ENCODE measurements at places on chromosomes 7 and 10.

DNA sequence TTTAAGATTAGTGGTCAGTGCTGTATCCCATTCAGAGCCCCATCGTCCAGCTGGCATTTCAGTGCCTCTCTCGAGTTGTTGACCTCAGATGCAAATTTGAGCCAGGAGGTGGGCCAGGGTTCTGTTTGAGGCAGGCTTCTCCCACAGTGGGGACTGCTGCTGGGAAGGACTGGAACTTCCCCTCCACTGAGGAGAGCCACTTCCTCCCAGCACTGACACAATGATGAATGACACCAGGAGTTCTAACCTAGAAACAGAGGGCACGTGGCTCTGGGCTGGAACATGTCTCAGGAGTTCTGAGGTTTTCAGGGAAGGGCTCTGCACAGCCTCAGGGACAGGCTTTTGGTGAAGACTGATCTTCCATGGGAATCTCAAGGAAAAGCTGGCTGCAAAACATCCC, 18.3 kb upstream of the BTBD16 start:
- no peak for DNase-seq

DNA sequence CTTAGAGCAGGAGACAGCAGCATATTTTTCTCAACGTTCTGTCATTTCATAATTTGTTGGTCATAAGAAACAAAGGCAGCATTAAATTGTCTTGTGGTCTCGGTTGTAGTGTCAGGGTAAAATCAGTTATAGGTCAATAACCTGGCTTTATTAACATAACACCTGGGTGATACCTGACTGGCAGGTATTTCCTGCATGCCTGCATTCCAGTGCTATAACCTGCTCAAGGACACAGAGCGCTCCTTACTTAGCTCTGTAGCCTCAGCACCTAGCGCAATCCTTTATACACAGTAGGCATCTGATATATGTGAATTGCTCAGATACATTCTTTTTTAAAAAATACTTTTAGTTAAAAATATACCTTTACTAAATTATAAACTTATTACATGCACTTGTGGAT, 38.9 kb upstream of the PRKG1 start:
- no peak for DNase-seq

DNA sequence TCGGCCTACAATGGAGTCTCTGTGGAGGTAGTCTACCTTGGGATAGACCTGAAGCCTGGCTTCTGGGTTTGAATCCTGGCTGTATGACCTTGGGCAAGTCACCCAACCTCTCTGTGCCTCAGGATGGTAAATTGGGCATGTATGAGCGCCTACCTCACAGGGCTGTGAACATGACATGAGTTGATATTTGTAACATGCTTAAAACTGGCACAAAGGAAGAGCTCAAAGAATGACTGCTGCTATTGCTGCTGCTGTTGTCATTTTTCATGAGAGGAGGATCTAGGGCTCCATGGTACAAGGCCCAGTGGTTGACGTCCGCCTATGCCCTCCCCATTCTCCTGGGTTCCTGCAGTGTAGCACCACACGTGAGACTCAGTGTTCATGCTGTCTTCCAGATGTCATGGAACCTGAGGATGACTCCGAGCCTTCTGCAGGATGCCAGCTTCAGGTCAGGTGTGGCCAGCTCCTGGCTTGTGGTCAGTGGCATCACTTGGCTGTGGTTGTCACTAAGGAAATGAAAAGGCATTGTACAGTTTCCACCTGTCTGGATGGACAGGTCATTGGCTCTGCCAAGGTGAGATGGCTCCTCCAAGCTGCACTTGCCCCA, 95.0 kb downstream of the WDFY4 start:
- DNase-seq: no peak

GRCh38 chr10:89414879-89415821, 782 bp downstream of the IFIT5 start:
- DNase-seq: peak; percentile 17

GRCh38 chr10:17425584-17426262, 28.7 kb downstream of the ST8SIA6 start:
- no peak for DNase-seq

- no peak for DNase-seq
Observed at GRCh38 chr7:2140216-2141020, 92.3 kb downstream of the MAD1L1 start.

DNA sequence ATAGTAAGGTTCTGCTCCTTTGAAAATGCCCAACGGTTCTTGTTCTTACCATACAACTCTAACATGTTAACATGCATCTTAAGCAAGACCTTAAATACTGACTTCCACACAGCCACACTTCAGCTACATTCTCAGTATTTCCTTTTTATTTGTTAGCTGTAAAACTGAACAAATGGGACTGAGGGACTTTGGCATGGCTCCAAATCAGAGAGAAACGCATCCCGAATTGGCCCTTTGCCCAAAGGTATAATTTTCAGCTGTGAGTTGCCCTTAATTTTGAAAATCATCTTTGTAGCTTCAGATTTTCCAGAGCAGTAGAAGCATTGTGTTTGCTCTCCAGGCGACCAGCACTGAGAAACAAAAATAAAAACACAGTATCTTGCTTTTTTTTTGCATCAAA, 56.4 kb downstream of the NEUROD6 start:
- no peak for DNase-seq

DNA sequence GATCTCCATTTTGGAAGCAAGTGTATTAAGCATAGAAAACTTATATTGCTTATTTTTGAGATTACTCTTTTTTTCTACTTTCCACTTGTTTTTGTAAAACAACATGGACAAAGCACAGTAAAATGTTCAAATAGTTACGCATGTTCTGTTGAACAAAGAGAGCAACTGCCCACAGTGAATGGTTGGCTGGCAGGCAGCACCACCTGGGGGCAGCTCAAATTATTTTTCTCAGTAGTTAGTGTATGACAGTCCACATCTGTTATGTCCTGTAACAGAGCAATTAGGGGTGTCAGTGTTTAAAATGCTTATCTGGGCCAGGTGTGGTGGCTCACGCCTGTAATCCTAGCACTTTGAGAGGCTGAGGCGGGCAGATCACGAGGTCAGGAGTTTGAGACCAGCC, 46.1 kb upstream of the CACUL1 start:
- no peak for DNase-seq

DNA sequence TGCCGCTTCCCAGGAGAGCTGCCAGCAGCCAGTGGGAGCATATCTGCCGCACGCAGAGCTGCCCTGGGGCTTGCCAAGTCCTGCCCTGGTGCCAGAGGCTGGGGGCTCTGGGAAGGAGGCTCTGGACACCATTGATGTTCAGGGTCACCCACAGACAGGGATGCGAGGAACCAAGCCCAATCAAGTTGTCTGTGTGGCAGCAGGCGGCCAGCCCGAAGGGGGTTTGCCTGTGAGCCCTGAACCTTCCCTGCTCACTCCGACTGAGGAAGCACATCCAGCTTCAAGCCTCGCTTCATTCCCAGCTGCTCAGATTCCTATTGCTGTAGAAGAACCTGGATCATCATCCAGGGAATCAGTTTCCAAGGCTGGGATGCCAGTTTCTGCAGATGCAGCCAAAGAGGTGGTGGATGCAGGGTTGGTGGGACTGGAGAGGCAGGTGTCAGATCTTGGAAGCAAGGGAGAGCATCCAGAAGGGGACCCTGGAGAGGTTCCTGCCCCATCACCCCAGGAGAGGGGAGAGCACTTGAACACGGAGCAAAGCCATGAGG, 94.6 kb downstream of the TACC2 start:
- no peak for DNase-seq

- DNase-seq: no peak
Observed at GRCh38 chr10:117131376-117132327, 6.4 kb downstream of the VAX1 start.

- DNase-seq: no peak
Observed at GRCh38 chr7:13904689-13905088, 84.8 kb downstream of the ETV1 start.

DNA sequence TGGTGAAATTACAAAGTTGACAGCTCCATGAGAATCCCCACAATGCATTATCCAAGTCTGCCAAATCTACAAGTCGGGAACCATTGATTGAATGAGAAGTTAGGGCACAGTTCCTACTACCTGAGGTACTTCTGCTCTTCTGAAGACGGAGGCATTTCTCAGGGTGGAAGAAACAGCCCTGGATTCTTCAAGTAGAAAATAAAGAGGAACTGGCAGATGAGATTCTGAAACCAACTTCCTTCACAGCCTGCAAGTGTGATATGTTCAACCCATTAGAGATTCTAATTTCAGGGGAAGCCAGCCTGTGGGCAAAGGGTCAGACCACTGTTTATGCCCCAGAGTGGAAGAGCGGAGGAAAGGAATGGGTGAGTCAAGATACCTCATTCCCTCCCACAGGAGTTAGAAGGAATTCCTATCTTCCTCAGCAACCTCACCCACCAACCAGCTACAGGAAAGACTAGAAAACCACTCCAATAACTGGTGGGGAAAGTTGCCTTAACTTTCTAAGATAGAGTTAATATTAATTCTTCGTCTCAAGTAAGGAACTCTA, 50.5 kb upstream of the BMPER start:
- no peak for DNase-seq

GRCh38 chr7:16712916-16713315, 40.6 kb upstream of the TSPAN13 start:
- no peak for DNase-seq

GRCh38 chr10:96402417-96403305, 43.9 kb upstream of the OPALIN start:
- no peak for DNase-seq

GRCh38 chr10:61986382-61986781, 84.9 kb downstream of the ARID5B start:
- DNase-seq: no peak

DNA sequence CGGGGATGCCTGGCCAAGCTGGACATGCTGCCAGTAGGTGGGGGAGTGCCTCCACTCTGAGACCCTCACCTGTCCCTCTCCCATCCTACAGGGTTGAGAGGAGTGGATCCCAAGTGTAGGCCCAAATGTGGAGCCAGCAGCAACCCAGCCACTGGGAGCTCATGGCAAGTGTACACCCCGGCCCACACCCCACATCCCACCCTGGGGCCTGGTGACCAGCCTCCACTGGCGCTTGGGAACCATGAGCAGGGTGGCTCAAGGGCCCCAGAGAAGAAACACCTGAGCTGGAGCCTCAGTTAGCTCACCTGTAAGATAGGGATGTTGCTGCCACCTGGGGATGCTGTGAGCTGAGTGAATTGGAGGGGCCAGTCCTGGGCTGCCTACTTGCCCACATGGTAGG, 10.4 kb upstream of the RET start:
- no peak for DNase-seq

- no peak for DNase-seq
Observed at GRCh38 chr7:34904987-34905386, 132.3 kb downstream of the DPY19L1 start.

GRCh38 chr7:141584935-141585334, 33.7 kb downstream of the AGK start:
- no peak for DNase-seq

- peak; percentile 57 for DNase-seq
Observed at GRCh38 chr7:92836489-92836999, at the start of gene CDK6. TSS of gene CDK6 (minus strand) at chr7:92836573. CDS start at chr7:92833323, 3,250 bp downstream.

DNA sequence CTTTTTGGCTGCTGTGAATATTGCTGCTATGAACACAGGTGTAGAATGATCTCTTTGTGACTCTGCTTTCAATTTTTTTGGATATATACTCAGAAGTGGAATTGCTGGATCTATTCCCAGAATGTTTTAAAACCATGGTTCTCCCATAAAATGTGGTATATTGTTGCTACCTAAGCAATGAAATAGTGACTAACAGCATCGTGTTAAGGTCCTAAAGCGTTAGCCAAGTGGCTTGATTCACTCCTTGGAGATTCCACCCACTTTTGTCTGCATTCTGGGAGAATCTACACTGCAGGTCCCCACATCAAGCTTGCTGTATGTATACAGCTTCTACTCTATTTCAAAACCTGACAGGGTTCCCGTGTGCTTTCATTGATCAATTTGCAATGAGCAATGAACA, 105.6 kb downstream of the CDK6 start:
- DNase-seq: no peak

- no peak for DNase-seq
Observed at GRCh38 chr7:70193514-70193913, 595.2 kb downstream of the AUTS2 start.

DNA sequence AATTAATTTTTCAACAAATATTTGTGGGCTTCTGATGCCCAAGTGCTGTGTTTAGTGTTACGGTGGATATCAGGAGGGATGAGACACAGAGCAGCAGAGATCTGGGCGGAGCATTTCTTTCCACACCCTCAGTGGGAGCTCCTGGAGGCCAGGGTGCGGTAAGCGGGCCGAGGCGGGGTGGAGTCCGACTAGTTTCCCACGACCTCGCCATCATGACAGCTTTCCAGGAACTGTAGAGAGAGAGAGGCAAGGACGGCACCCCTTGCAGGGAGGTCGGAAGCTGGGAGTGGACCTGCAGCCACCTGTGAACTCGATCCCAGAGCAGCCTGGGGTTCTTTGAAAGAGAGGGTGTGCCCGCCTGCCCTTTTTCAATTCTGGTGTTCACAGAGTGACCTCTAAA, 128.2 kb downstream of the ACTR3B start:
- DNase-seq: no peak

- DNase-seq: no peak
Observed at GRCh38 chr10:100339236-100339635, 7.8 kb upstream of the SCD start.

GRCh38 chr10:89398003-89398749, 5.8 kb downstream of the IFIT1 start:
- DNase-seq: no peak

- DNase-seq: no peak
Observed at GRCh38 chr7:42928754-42929153, 3.2 kb downstream of the PSMA2 start.

GRCh38 chr7:85815526-85815925, 628.7 kb upstream of the SEMA3D start:
- no peak for DNase-seq

- no peak for DNase-seq
Observed at GRCh38 chr7:66272321-66272720, 67.2 kb downstream of the TPST1 start.

GRCh38 chr10:87092861-87093631, 1.6 kb downstream of the GLUD1 start:
- DNase-seq: no peak

- no peak for DNase-seq
Observed at GRCh38 chr10:129631006-129631405, 164.0 kb downstream of the MGMT start.

- DNase-seq: no peak
Observed at GRCh38 chr10:44956226-44956625, 3.4 kb upstream of the RASSF4 start.

- DNase-seq: peak; percentile 54
Observed at GRCh38 chr10:119315128-119316001, 108.0 kb downstream of the GRK5 start.

DNA sequence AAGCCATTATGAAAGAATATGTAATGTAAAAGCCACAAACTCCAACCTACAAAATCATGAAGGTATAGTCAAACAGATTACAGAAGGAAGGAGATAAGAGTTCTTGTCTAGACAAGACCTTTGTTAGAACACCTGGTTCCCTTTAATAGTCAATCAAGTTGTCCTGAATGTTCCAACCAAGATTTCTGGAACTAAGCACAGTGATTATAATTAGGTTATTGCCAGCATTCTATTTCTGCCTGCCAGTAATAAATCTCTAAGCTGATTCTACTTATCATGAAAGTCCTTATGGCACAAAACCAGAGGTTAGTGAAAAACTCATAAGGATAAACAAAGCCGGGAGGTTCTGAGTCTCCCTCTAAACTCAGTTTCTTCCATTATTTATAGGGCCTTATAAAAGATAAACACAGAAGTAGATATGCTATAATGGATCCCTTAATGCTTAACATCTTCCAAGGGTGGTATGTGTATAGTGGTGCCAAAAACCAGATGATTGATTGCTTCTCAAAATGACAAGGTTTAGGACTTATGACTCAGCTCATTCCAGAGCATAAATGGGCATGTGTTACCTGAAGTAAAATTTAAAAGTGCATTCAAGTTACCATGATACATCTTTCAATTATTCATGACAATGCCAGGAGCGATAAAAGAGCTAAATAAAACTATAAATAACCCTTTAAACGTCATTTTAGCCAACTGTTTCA, 237.2 kb downstream of the CSTF2T start:
- no peak for DNase-seq
